ENCODE measurements at places on chromosomes 12 and 14.

- peak; percentile 22 for DNase-seq
Observed at GRCh38 chr12:99043319-99043914, 398.3 kb downstream of the APAF1 start.

- no peak for DNase-seq
Observed at GRCh38 chr12:73053893-73054292, 781.7 kb downstream of the TRHDE start.

GRCh38 chr12:70831543-70831942 is 89.0 kb downstream of the PTPRR start:
- no peak for DNase-seq

DNA sequence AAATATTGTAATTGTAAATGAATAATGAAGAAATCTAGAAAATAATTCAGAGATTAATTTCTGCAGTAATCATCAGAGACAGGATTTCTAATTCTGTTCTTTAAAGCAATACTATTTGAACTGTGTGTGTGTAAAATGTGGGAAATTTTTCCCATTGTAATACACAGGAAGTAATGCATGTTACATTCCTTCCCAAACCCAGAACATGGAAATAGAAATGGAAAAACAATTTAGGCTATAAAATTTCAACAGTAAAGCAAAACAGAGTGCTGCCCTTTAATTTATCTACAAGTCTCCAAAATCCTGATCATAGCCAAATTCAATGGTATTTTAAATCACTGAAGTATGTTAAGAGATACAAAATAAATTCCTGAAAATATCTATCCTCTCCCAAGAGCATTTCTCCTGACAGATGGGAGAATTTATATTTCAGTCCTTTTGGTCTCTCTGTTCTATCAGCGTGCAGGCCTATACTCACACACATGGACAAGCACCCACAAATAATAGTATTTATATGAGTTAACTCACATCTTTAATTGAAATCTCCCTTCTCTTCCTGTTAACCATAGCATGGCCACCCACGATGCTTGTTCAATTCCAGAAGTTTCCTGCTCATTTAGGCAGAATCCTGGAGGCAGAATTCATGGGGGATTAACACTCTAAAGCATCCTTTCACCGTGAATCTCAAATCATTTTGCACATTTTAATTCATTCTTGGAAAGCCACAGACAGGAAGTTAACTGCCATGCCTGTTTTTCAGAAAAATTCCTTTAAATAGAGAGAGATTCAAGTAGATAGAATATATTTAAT is 1465.4 kb upstream of the FLRT2 start:
- DNase-seq = no peak

DNA sequence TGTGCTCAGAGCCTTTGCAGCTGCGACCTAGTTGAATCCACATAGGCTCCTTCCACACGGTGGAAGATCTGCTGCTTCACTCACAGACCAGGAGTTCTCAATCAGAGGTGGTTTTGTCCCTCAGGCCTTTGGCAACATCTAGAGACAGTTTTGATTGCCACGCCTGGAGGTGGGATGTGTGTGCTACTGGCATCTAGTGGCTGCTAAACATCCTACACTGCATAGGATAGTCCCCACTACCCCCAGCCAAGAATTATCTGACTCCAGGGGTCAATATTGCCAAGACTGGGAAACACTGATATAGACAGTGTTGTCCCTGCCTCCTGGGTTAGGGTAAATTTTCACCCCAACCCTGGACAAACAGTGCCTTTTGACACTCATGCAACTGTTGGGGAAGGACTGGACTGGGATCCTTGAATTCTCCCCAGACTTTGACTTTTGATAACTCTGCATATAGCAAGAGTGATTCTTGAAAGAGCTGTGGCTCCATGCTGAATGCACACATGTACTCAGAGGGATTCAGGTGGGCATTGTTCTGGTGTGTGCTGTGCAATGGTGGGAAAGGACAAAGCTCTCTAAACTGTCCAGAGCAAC is 39.8 kb downstream of the BAZ2A start:
- DNase-seq = no peak

GRCh38 chr14:89425931-89426330 is 8.9 kb upstream of the FOXN3 start:
- DNase-seq = peak; percentile 84

- DNase-seq = no peak
Observed at GRCh38 chr14:92556863-92557543, 43.4 kb downstream of the RIN3 start.

DNA sequence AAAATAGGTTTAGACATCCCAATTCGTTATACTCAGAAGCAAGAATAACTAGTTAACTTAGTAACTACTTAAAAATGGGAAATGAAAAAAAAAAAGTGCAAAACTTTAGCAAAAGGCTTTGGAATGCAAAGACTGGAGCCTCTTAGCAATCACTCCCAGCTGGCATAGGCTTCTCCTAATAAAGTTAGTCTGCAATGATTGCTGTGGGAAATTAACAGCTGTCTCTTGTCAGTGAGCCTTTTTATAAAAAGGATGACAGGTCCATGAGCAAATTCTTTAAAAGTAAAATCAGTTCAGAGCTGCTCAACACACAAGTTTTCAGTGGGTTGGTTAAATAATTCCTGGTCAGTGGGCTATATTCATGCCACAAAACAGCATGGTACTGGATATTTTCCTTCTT is 7.4 kb upstream of the SYCP3 start:
- DNase-seq = no peak

GRCh38 chr14:40240245-40240859 is 808.1 kb upstream of the FBXO33 start:
- no peak for DNase-seq
